ENCODE measurements at places on chromosomes 7 and 10.

DNA sequence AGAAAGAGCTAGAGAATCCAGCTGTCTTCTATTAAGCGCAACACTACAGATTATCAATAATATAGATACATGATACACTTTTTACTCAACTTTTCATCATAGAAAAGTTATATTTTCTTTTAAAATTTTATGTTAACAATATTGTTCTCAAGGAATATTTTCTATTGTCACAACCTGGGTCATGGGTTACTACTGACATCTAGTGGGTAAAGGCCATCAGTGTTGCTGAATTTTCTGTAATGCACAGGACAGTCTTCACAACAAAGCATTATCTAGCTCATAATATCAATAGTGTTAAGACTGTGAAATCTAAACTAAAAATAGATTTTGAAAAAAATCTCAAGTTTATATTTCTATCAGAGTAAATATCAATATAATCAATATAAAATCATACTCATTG lies 209.8 kb downstream of the ZNF33B start:
- no peak for DNase-seq

GRCh38 chr10:15374156-15374555 lies 3.1 kb upstream of the FAM171A1 start:
- no peak for DNase-seq

DNA sequence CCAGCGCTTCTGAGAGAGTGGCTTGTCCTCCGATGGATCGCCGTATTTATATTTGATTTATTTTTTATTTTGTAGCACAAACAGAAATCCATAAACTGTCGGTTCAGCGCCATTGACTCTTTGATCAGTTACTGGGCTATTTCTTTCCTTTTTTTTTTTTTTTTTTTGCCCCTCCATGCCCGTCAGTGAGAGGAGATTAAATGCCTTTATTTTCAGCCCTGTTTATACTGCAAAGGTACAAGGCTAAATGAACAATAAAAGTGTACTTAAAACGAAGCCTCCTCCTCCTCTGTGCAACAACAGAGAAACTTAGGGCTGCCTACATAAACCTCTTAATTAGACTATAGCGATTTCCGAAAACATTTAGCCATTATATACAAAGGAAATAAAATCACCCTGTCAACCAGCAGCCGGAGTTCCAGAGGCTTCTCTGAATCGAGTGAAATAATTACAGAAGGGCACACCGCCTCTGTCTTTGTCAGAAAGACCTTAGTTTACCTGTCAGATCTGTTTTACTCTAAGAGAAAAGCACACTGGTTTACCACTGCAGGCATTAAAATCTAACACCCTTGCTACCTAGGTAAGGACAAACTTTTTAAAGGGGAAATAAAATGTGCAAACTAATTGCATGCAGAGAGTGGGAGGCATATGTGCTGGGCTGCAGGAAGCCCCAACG lies 3.5 kb downstream of the EBF3 start:
- DNase-seq = no peak

DNA sequence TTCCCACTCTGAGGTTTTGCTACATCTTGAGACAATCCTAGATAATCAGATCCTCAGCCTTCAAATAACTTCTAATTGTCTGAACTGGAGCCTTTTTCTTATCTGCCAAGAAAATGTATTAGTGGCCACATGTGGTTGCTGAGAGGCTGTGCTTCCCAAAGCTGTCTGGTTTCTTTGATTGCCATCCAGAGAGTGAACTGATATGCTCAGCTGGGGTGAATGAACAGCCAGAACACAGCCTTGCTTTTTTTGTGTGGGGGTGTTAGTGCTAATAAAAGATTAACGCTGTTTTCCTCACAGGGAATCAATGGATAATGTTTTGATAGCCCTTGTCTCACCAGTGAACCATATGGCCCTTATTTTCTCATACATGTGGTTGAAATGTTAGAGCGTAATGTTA lies 66.9 kb downstream of the BBS9 start:
- no peak for DNase-seq

- no peak for DNase-seq
Observed at GRCh38 chr10:29238523-29239135, 50.2 kb upstream of the LYZL1 start.

GRCh38 chr10:91347529-91347928 lies 62.6 kb upstream of the HECTD2 start:
- no peak for DNase-seq

DNA sequence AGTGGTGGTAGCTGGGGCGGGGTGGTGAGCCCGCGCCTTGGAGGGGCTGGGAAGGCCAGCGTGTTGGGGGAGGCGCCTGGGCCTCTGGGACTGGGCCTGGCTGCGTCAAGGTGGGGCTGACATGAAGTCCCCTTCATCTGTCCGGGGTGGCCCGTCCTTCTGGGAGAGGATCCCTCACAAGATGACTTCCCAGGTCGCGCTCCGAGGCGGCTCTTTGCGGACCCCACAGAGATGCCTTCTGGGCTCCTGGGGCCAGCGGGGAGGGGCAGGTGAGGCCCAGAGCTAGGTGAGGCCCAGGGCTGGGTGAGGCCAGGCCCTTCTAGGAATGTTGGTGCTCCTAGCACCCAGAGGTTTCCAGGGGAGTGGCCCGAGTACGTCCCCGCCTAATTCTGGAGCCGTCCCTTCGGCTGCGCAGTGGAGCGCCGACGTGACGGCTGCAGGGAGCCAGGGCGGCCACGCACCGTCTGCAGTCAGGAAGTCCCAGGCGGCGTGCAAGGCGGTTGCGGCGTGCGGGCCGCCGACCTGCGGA lies 58.2 kb upstream of the NUPR2 start:
- no peak for DNase-seq

GRCh38 chr7:2171855-2172254 lies 60.9 kb downstream of the MAD1L1 start:
- DNase-seq = no peak

DNA sequence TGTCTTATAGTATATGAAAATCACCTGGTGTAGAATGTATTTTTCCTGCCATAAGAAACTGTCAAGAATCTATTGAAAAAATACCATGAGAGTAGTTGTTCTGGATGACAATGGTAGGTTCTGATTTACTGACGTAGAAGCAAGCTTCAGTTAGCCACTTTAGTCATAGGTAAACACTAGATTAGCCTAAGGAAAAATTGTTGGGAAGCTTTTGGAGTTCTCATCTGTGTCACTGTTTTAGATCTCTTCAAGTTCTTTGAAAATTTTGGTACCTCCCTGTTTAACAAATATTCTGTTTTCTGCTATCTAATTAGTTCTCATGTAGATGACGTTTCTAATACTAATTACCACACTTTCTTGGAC lies 131.8 kb downstream of the ADK start:
- no peak for DNase-seq

DNA sequence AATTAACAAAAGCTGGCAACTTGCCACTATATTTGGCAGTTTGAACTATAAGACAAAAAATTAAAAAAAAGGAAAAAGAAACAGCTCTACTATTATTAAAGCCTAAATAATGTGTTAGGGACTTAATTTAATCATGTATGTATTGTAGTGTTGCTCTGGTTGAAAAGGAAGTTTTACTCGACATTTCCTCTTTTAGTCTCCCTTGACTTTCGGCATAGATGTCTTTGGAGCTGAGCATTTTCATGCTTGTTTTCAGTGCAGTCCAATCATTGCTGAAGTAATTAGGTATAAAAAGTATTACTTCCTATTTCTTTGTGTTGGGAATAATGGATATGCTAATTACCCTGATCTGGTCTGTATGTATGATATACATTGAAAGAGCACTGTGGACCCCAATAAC lies 216.8 kb upstream of the KLF6 start:
- no peak for DNase-seq

- DNase-seq = no peak
Observed at GRCh38 chr10:124596962-124597845, 135.6 kb downstream of the LHPP start.

GRCh38 chr10:132663666-132664365 lies 122.1 kb downstream of the NKX6-2 start:
- no peak for DNase-seq

- DNase-seq = no peak
Observed at GRCh38 chr10:104308439-104308903, 29.8 kb downstream of the ITPRIP start.

DNA sequence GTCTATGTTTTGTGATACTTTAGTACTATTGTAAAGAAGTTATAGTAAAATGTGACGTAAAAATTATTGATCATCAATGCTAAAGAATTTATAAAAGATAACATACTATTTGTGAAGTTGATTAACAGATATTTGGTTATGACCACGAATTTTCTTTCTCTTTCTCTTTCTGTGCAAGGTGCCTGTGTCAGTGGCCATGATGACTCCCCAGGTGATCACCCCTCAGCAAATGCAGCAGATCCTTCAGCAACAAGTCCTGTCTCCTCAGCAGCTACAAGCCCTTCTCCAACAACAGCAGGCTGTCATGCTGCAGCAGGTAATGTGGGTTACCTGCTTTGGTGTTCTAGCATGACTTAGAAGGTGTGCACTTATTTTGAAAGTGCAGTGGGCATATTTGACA lies 213.7 kb downstream of the FOXP2 start:
- no peak for DNase-seq

- no peak for DNase-seq
Observed at GRCh38 chr10:108358912-108359311, 1194.4 kb upstream of the SORCS1 start.

DNA sequence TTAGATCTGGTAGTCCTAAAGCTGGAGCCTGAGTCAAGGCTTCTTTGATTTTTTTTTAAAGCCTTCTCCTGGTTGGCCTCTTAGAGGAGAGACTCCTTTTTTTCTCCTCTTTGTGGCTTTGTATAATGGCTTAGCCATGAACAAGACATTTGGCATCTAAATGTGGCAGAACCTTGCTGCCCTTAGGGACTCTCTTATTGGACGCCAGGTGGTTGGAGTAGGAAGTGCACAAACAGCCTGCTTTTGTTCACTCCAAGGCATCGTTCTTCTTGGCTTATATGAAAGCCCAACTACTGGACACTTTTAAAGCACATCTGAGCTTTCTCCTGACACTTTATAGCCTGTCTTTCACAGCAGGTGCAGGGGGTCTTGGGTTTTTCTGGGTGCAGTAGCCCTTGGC lies 25.0 kb downstream of the ZPBP start:
- no peak for DNase-seq

DNA sequence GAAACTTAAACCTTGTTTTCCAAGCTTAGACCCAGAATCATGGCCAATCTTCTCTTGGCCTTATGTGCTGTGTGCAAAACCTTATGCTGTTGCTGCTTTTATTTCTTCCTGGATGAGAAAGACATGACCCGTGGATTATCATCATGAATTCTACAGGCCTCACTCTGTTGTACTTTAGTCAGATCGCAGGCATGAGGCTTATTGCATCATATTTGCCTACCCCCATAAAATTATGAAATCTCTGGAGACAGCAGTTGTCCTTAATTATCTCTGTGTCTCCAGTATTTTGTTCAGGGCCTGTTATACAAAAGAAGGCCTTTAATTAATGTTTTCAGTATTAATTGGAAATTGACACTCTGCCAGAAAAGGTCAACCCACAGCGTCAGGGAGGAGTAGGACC lies 71.6 kb downstream of the PLCE1 start:
- no peak for DNase-seq

- no peak for DNase-seq
Observed at GRCh38 chr7:21383227-21384220, 44.4 kb upstream of the SP4 start.

DNA sequence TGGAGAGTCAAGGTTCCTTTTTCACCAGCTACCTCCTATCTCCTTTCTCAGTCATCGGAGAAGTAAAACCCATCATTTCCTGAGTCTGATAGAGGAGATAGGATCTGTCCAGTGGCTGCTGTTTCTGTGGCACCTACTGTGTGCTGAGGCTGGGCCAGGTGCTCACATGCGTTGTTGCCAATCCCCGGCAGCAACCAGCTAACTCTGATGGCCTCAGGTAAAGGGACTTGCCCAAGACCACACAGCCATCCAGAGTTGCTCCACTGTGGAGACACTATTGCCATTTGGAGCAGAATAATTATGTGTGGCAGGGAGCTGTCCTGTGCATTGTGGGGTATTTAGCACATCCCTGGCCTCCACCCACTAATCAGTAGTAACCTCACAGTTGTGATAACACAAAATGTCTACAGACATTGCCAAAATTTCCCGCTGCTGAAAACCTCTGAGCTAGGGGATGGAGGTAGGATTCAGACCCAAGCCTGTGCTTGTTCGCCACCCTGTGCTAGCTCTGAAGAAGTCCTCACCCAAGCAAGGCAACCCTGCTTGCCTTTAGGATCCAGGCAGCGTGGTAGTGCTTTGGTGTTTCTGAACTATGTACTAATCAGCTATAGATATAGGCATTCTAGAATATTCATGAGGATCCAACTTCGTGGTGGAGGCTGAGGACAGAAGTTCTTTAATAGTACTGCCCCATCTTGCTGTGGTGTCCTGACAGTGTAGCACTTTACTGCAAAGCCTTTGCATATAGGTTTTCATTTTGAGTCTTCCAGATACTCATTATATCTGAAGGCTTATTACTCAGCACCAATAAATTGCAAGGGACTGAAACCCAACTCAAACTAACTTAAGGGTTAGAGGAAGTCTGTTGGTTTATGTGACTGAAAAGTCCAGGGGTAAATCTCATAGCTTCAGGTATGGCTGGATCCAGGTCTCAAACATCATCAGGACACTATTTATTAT lies 164.6 kb downstream of the GRK5 start:
- DNase-seq = no peak

- no peak for DNase-seq
Observed at GRCh38 chr7:75776295-75776971, 4.4 kb upstream of the CCL26 start.

DNA sequence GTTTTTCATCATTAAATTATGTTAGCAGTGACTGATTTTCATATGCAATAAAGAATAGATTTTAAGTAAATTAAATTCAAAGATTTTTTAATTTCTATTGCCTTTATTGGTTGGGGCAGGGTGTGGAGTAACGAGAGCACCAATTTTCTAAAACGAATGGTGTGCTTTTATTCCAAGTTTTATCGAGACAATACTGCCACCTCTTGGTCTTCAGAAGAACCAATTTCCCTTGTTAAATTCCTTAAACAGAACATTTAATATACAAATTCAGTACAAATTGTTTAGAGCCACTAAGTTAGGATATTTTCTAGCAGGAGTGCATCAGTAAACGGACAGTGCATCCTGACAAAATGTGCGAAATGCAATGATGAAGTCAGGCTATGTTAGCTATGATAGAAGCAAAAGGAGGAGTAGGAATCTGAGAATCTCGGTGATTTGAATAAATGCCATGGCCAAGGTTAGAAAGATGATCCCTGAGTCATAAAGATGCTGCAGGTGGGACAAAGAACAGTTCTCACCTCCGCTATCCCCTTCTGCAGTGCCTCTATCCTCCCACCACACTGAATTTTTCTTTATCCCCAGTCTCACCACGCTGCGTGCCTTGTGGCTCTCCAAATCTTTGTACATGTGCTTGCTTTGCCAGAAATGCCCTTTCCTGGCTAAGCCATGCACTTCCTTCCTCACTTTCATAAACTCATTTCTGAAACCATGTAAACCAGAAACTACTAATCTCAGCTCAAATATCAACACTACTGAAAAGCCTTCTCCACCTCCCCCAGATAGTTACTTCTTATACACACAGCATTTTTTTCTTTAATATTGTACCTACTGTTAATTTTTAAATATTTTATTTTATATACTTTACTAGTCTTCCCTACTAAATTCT lies 31.9 kb upstream of the AGBL3 start:
- no peak for DNase-seq

GRCh38 chr10:94093286-94093905 lies 99.7 kb downstream of the PLCE1 start:
- DNase-seq = no peak

- DNase-seq = no peak
Observed at GRCh38 chr7:123974326-123974908, 49.4 kb downstream of the SPAM1 start.

GRCh38 chr7:85065888-85066485 lies 120.9 kb downstream of the SEMA3D start:
- no peak for DNase-seq

- DNase-seq = no peak
Observed at GRCh38 chr7:34086064-34086463, 180.7 kb downstream of the BMPER start.

GRCh38 chr10:92316610-92317009 lies 25.6 kb downstream of the MARCHF5 start:
- DNase-seq = no peak
